ENCODE measurements at places on chromosomes 16 and 17. TPM values are rescaled to one million over a fixed set of nuclear protein-coding genes. Genes with fewer than 3 reads are reported as not detected.

- no peaks in the 10 kb centered on the region for H3K36me3 ChIP-seq
- H3K4me1 ChIP-seq: no peaks in the 10 kb centered on the region
- H3K27me3 ChIP-seq: no peaks in the 10 kb centered on the region
- no peak overlapping the region for H3K27ac ChIP-seq
- DNase-seq: no peak
Observed at GRCh38 chr17:57724026-57724728, 20.9 kb downstream of the CCDC182 start.

- no peaks in the 10 kb centered on the region for H3K36me3 ChIP-seq
- H3K4me1 ChIP-seq: no peaks in the 10 kb centered on the region
- H3K27me3 ChIP-seq: no peaks in the 10 kb centered on the region
- H3K27ac ChIP-seq: no peak overlapping the region
- H3K4me3 ChIP-seq: no peak overlapping the region
- DNase-seq: no peak
Observed at GRCh38 chr17:66928949-66929348, 35.6 kb upstream of the CACNG4 start.

DNA sequence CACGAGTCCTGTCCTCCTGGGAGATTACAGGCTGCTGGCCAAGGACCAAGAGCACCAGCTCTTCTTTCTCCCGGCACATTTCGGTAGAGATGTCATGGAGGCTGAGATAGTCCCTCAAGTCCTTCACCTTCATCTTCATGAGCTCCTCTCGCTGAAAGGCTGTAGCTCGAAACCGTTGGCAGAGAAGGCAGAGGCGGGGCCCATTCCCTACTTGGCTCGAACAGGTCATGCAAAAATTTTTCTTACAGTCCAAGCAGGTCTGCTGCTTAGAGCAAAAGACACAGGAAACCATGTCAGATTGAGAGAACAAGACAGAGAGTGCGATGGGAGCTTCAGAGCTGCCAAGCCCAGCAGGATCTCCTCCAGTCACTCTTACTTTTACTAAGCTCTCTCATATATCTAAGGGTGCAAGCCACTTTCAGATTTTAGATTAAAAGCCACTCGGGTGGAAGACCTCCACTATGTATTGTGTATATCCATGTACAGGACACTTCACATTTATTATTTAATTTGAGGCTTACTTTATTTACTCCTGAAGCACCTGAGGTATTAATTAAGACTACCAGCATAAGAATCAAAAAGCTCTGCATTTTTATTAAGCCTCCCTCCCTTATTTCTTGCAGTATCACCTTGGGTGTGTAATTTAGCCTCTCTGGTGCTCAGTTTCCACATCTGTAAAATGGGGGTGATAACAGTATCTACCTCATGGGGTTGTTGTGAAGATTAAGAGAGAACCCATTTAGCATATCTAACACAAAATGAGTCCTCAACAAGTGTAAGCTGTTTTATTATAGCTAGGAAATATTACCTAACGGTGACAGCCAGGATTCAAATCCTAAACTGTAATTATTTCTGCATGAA lies 41.4 kb downstream of the LIG3 start:
- H3K27me3 ChIP-seq: no peaks in the 10 kb centered on the region
- DNase-seq: no peak
- H3K4me1 ChIP-seq: no peaks in the 10 kb centered on the region
- H3K36me3 ChIP-seq: peaks cover 10% of the 10 kb centered on the region
- no peak overlapping the region for H3K4me3 ChIP-seq

DNA sequence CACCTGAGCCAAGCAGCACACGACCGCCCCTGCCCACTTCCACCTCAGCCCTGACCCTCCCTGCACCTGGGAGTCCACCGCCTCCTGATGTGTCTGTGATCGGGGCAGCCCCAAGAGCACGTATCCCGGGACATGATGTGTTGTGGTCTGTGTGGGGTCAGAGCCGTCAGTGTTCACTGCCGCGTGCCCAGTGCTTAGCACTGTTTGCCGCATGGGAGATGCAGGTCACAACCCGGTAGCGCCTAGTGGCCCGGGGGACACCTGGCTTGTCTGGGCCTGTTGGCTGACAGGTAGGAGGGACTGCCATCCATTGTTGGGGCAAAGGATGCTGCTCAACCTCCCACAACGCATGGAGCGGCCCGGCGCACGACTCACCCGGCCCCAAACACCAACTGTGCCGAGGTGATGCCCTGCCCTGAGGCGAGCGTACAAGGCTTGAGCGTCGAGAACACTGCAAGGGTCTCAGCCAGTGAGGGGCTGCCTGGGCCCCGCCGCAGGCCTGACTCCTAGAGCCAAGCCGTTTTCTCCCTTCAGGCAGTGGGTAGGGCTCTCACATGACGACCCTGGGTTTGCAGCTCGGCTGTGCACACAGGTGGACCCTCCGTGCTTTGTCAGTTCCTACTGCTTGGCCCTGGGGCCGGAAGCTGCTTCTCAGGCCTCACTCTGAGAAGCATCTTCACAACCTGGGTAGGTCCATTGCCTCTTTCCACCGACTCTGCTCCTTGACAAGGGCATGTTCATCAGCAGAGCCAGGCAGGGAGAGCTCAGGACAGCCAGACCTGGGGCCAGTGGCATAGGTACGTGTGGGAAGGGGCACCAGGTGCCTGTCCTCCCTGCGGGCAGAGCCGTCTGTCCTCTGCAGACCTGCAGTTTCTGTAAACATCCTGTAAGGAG lies 5.9 kb upstream of the C16orf95 start:
- H3K27ac ChIP-seq: no peak overlapping the region
- H3K27me3 ChIP-seq: no peaks in the 10 kb centered on the region
- no peaks in the 10 kb centered on the region for H3K4me1 ChIP-seq
- DNase-seq: no peak
- no peaks in the 10 kb centered on the region for H3K36me3 ChIP-seq

GRCh38 chr16:54843424-54843750 lies 87.3 kb upstream of the IRX5 start:
- DNase-seq: no peak
- no peak overlapping the region for H3K27ac ChIP-seq
- no peak overlapping the region for H3K4me3 ChIP-seq
- H3K4me1 ChIP-seq: no peaks in the 10 kb centered on the region
- no peaks in the 10 kb centered on the region for H3K27me3 ChIP-seq

DNA sequence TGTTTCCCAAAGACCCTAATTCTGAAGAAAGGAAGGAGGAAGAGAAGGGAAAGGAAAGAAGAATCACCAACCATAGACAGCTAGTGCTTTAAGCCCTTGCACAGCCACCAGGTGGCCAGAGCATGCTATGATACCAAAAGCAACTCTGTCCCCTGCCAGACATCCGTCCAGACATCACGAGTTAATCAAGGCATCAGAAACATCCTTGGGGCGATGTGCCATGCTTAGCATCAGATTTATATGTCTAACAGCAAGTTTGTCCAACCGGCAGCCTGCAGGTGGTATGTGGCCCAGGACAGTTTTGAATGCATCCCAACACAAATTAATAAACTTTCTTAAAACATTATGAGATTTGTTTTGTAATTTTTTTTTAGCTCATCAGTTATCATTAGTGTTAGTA lies 2.9 kb upstream of the CRYBA1 start:
- no peak overlapping the region for H3K27ac ChIP-seq
- H3K27me3 ChIP-seq: no peaks in the 10 kb centered on the region
- H3K36me3 ChIP-seq: no peaks in the 10 kb centered on the region
- H3K4me1 ChIP-seq: no peaks in the 10 kb centered on the region
- H3K4me3 ChIP-seq: no peak overlapping the region

DNA sequence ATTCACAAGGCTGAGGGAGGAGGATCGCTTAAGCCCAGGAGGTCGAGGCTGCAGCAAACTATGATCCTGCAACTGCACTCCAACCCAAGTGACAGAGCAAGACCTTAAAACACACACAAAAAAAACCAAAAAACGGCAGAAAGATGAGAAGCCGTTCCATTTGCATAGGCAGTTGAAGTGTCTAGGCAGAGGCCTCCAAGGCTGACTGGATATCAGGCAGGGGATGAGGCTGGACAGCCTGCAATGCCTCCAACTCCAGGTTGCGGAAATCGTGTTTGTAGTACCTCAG lies 2.0 kb upstream of the FBXL19 start:
- no peaks in the 10 kb centered on the region for H3K4me1 ChIP-seq
- no peak for DNase-seq
- peak overlapping the region; percentile 91 for H3K27ac ChIP-seq

- H3K4me1 ChIP-seq: no peaks in the 10 kb centered on the region
- H3K36me3 ChIP-seq: no peaks in the 10 kb centered on the region
- H3K27me3 ChIP-seq: no peaks in the 10 kb centered on the region
- H3K4me3 ChIP-seq: no peak overlapping the region
- H3K27ac ChIP-seq: no peak overlapping the region
Observed at GRCh38 chr17:41340934-41341861, 9.4 kb downstream of the KRT33A start.

DNA sequence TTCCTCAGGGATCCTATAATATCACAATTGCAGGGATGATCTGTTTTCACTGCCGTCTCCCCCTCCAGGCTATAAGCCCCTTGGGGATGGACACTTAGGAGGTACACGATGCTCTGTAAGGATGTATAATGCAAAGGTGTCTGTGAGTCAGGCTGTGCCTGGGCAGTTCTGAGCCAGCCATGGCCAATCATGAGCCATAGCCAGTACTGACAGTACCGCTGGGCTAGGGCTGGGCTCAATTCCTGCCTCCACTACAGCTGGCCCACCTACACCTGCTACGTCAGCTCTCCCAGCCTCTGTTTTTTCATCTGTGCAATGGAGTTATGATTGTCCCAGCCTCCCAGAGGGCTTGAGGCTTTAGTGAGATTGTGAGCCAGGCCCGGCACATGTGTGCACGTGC lies 2.8 kb upstream of the WNT9B start:
- H3K36me3 ChIP-seq: no peaks in the 10 kb centered on the region
- H3K27me3 ChIP-seq: peaks cover 38% of the 10 kb centered on the region
- no peak overlapping the region for H3K27ac ChIP-seq
- no peak for DNase-seq
- H3K4me3 ChIP-seq: no peak overlapping the region
- peaks cover 4% of the 10 kb centered on the region for H3K4me1 ChIP-seq

DNA sequence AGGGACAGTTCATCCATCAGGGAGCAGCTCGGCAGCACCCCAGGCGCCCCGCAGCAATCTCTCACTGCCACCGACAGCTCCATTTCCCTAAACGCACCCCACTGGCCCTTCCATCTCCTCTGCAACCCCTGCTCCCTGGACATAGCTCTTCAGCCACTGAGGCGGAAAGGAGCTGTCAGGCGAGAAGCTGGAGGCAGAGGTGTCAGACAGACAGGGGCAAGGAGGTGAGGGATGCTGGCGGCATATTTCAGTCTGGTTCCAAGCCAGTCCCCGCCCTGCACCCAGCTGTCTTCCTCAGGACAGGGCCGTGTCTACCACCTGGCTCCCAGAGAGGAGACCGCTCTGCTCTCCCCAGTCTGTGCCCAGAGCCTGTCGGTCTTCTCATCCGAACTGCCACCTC lies 9.7 kb downstream of the ACLY start:
- H3K4me3 ChIP-seq: no peak overlapping the region
- DNase-seq: no peak
- no peaks in the 10 kb centered on the region for H3K4me1 ChIP-seq
- no peaks in the 10 kb centered on the region for H3K27me3 ChIP-seq

GRCh38 chr16:87048730-87049115 lies 268.5 kb downstream of the C16orf95 start:
- no peak overlapping the region for H3K27ac ChIP-seq
- H3K4me3 ChIP-seq: no peak overlapping the region
- H3K27me3 ChIP-seq: peaks cover 5% of the 10 kb centered on the region
- H3K4me1 ChIP-seq: no peaks in the 10 kb centered on the region
- DNase-seq: no peak

DNA sequence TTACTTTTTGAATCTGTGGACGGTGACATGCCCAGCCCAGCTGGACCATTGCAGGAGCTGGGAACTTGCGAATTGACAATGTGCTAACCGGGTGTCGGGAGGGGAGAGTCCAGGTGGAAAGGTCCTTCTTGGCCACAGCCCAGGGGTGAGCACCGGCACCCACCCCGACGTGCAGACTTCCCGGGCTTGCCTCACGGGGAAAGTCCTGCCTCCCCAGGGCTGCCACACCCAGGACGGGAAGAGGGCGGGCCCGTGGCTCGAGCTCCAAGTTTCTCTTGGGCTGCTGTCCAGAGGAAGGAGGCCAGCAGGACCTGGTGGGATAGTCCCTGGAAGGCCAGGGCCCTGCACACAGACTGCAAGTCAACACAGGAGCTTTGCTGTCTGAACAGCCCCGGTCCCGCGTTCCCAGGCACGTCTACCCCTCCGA lies 17.7 kb downstream of the CARD14 start:
- no peaks in the 10 kb centered on the region for H3K36me3 ChIP-seq
- no peaks in the 10 kb centered on the region for H3K4me1 ChIP-seq
- H3K27ac ChIP-seq: peak overlapping the region; percentile 37

DRG2 gene
- 25.6 TPM for total RNA-seq

- no peak overlapping the region for H3K4me3 ChIP-seq
- no peak for DNase-seq
- no peaks in the 10 kb centered on the region for H3K27me3 ChIP-seq
- no peak overlapping the region for H3K27ac ChIP-seq
Observed at GRCh38 chr17:11954936-11955335, 42.3 kb downstream of the ZNF18 start.

SLC5A10 gene
- 0.16 TPM for total RNA-seq

AOC3 gene
- 28.3 TPM for total RNA-seq

DNA sequence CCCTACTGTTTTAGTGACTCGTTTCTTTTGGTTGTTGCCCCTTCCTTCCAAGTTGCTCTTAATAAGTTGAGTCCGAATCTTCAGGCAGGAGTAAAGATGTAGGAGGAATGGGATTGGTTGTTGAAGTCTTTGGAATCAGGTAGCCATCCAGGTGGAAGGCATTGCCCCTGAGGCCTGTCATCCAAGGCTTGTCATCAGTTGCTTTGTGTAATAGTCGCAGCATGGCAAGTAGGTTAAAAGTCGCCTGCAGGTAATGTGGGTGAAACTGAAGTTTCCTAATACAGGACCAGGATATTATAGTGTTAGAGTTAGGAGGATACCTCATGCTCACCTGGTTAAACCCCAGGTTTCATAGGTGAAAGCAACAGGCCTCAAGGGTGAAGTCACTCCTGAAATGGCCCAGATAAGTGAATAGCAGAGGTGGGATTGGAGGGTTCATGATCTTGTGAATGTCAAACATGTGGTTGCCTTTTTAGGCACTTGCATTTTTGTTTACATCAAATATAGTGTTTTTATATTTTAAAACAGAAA lies 934 bp downstream of the PCTP start:
- DNase-seq: no peak
- H3K36me3 ChIP-seq: no peaks in the 10 kb centered on the region
- H3K4me3 ChIP-seq: peak overlapping the region; percentile 77
- H3K27me3 ChIP-seq: no peaks in the 10 kb centered on the region

- H3K36me3 ChIP-seq: no peaks in the 10 kb centered on the region
- no peak overlapping the region for H3K4me3 ChIP-seq
- no peaks in the 10 kb centered on the region for H3K4me1 ChIP-seq
- no peaks in the 10 kb centered on the region for H3K27me3 ChIP-seq
- peak; percentile 61 for DNase-seq
Observed at GRCh38 chr17:78645421-78646295, 68.5 kb upstream of the DNAH17 start.

- no peaks in the 10 kb centered on the region for H3K27me3 ChIP-seq
- H3K4me3 ChIP-seq: no peak overlapping the region
- no peak for DNase-seq
Observed at GRCh38 chr16:51416926-51417325, 265.9 kb upstream of the SALL1 start.
